Occipital lobe (tissue), 3 donors: ENCODE measurements at places on chromosomes 12 and 14.

DNA sequence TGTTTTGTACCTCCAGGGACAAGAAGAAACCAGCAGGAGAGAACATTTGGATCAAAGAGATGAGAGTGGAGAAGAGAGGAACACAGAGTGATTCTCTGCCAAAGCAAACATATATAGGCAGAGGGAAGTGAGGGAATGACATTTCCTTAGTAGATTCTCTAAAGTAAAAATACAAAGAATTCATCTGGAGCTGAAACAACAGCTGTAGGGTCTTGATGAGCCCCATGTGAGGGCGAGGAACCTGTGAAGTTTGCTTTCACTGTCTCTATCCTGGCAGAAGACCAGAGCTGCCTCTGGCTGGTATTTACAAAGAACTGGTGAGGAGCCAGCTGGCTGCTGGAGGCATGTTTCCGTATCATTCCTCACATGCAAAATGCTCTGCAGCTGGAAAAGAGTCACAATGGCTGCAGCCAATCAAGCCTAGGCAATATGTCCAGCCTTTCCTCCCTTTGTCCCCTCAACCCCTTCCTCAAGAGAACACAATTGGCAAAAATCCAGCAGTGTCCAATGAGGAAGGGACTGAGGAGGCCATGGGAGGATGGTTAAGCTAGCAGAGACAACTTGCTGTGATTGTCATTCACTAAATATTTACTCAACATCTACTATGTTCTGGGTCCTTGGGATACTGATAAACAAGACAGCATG, 122.5 kb downstream of the PHLDA1 start:
- DNase-seq = peak; percentile 27

DNA sequence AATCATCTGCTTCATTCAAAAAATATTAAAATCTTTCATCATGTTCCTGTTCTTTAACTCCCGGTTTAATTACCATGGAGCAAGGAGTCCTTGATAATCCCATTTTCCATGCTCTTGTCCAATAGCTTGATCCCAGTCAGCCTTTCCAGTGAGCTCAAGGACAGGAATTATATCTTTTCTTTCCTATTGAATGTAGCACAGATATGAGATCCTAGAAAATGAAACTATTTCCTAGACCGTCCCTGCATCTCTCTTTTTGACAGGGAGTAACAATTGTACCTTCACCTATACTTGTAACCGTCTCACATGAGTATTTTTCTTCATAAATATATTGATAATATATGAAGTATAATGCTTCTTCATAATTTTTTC, 35.6 kb downstream of the PIK3C2G start:
- DNase-seq = no peak

- DNase-seq = no peak
These were observed 3.8 kb downstream of the ERP29 start for GRCh38 chr12:112017041-112017440.

GRCh38 chr12:84627593-84627992, 285.0 kb downstream of the SLC6A15 start:
- no peak for DNase-seq

DNA sequence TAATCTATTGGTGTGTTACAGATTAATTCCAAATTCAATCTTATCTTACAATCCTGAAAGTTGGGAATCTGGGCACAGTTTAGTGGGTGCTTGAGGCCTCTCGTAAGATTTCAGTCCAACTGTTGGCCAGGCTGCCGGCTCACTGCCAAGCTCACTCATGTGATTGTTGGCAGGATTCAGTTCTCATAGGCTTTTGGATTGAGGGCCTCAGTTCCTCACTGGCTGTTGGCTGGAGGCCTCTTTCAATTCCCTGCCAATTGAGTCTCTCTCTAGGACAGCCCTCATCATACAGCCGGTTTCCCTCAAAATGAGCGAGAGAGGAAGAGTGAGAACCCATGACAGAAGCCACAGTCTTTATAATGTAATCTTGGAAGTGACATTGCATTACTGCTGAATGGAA, 123.5 kb upstream of the FBXO33 start:
- no peak for DNase-seq

DNA sequence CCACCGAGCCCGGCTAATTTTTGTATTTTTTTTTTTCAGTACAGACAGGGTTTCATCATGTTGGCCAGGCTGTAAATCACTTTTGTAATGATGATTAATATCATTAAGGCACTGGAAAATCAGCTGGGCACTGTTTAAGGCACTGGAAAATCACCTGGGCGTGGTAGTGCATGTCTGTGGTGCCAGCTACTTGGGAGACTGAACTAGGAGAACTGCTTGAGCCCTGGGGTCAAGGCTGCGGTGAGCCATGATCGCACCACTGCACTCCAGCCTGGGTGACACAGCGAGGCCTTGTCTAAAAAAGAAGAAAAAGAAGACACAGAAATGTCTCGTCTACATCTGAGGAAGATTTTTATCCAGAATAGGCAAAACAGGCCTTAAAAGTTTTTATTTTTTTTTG, 12.7 kb downstream of the SLC11A2 start:
- DNase-seq = no peak

- DNase-seq = peak; percentile 81
These were observed 863 bp downstream of the DENND5B start for GRCh38 chr12:31589904-31590641.

DNA sequence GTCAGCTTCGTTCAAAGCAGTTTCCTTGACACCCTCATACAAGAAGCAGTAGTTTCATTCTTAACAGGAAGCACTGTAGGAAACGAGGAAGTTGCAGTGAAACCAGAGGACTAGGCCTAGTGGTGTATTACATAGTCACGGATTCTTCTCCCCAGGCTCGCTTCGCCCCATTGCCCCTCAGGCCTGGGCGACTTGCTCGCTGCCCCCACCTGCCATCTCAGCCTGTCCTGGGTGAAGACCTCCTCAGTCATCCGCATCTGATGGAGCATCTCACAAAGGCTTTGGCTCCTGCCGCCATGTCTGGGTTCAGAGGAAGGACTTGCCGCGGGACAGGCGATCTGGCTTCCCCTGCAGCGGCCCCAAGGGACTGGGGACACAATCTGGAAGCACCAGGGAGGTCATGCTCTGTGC, 93.5 kb downstream of the LMNTD1 start:
- DNase-seq = no peak
